ENCODE measurements at places on chromosomes 6 and 20. TPM values are rescaled to one million over a fixed set of nuclear protein-coding genes. Genes with fewer than 3 reads are reported as not detected.

DNA sequence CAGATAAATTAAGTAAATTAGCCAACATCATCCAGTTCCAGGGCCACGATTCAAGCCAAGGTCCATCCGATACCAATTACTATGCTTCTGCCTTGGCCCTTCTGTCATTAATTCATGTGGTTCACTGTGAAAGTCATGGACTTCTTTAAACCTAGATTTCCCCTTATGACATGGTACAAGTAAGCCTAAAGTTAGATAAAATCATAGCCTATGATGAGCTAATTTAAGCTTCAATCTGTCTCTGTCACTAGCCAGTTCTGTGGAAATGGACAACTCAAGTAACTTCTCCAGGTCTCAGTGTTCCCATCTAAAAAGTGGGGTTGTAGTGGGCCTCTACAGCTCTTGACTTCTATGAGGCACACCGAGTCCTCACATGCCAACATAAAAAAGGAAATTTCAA lies 225.5 kb upstream of the MARCKS start:
- DNase-seq = no peak

FOXF2 gene
- 6.6 TPM for total RNA-seq

DNA sequence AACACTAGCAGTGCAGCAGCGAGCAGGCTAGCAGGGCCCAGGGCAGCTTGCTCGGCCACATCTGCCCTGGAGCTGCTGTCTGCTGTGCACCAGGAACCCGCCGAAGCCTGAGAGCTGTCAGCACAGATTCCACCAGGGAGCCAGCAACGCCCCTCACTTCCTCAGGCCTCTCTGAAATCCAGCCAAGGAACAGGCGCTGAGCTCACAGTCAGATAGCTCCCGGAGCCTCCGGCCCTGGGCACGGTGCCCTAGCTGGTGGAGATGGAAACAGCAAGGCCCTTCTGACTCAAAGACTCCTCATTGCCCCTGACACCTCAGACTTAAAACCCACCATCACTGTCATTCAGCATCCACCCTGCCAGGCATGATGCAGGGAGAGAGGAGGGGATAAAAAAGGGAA lies 839.4 kb downstream of the MAFB start:
- peak; percentile 69 for DNase-seq

DNA sequence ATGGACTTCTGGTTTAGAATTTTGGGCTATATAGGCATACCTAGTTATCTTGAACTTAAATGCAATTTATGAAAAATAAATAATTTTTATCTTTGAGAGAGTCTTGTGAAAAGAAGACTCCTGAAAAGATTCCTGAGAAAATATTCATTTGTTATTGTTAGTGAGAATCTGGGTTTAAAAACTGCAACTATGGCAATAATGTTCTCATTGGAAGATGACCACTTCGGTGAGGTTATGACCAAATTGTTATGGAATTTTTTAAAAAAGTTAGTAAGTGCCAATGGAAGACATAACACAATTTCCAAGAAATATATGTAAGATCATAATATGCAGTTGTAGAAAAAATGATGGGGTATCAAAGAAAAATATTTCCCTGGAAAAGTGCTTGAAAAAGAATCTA lies 46.3 kb downstream of the GRIK2 start:
- no peak for DNase-seq

DNA sequence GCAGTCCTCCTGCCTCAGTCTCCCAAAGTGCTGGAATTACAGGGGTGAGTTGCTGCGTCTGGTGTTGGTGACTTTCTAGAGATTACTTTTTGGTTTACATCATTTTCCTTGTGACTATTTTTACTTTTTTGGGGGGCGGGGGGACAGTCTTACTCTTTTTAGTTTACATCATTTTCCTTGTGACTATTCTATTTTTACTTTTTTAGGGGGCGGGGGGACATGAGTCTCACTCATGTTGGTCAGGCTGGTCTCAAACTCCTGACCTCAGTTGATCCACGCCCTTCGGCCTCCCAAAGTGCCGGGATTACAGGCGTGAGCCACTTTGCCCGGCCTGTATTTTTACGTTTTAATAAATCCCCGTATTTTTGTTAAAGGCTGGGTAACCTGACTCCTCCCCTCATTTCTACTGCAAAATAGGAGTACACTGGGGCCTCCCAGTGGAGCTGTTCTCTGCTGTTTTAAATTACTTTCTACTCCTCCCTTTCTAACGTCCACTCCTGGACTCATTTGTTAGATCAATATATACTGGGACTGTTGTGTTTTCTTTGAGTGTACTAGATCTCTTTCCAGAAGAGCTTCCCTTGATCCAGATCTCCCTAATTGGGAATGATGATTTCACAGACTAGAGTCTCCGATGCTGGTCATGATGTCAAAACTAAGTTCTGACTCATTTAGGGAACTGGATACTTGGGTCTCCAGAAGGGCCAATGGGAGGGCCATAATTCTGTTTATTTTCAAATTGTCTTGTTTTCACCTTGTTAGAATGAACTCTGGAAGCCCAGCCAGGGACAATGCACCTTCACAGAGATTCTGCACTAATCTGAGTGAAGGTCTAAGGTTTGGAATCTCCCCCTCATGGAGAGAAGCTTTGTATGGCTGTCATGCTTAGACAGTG lies 9.2 kb downstream of the HSPA1B start:
- no peak for DNase-seq

CFAP206 gene
- total RNA-seq = 1.3 TPM

- DNase-seq = no peak
Observed at GRCh38 chr6:162670345-162670744, 57.2 kb downstream of the PRKN start.

- no peak for DNase-seq
Observed at GRCh38 chr6:138504764-138505689, 5.7 kb upstream of the NHSL1 start.

DNA sequence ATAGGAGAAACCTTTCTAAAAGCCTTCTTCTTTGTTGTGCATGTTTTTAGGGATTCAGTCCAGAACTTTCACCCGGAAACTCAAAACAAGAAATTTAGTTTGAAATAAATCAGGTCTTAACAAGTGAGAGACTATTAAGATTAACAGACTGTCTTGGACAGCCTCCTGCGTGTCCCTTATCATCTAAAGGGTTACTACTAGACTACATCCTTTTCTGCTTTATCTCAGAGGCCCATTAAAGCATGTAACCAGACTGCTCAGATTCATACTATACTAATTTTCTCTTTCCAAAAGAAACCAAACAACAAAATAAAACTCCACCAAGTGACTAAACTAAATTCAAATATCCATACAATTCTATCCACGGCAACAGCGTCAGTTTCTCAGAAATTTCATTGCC lies 173.8 kb downstream of the GMPR start:
- DNase-seq = no peak

- DNase-seq = no peak
Observed at GRCh38 chr20:61391185-61391584, 139.1 kb downstream of the CDH4 start.

DNA sequence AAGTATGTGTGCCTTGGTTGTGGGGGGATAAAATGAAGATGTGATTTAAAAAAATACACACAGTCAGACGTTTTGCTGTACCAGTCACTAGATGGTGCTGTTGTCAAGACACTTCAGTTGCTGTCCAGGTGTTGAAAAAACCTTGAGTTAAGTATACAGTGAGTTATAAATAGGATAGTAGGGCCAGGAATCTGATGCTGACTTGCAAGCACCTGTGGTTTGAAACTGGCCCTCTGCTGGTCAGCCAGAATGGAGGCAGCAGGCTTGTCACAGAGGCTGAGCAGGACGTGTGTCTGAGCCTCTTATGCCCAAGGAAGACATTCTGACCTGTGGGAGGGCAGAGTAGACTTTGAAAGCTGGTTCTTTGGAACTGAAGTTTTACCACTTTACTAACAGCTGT lies 27.8 kb downstream of the RNF8 start:
- no peak for DNase-seq

EBF4 gene
- 9.3 TPM for total RNA-seq

DNA sequence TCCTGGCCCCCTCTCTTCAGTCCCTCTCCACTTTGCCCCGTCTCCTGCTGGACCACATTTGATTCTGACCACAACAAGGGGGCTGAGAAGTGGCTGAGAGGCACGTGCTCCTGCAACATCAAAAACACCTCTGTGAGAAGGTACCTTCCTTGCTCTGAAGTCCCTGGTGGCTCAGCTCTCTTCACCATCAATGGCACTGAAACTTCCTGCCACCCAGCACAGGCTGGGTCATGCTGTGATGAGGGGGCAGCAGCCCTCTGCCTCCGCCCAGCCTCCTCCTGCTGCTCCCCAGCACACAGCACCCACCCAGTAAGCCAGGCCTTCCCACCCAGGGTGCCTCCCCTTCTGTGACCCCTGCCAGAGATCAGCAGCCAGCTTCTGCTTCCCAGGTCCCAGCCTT lies 10.3 kb downstream of the ZMYND8 start:
- DNase-seq = no peak

DNA sequence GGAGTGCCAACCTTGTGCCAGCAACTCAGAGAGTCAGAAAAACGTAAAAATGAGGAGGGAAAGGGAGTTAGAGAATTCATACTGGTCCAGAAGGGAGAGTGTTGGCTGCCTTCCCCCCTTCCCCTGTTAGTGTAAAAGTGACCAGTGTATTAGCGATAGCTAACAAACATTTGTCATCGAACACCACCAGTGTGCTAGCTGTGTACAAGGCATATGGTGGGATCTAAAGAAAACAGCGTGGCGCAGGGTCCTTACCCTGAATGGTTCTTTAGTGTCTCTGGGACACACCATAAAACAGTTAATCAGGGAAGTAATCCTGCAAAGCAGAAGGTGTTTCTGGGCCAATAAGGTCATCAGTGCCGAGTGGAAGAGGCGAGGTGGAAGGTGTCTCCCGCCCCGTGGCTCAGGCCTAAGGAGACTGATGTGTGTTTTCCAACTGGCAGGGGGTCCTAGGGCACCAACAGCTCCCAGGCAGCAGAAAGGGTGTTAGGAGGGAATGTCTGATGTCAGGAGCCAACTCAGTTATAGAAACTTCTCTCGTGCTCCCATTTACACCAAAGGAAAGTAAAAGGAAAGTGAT lies 91.9 kb downstream of the TCP11 start:
- DNase-seq = no peak

DNA sequence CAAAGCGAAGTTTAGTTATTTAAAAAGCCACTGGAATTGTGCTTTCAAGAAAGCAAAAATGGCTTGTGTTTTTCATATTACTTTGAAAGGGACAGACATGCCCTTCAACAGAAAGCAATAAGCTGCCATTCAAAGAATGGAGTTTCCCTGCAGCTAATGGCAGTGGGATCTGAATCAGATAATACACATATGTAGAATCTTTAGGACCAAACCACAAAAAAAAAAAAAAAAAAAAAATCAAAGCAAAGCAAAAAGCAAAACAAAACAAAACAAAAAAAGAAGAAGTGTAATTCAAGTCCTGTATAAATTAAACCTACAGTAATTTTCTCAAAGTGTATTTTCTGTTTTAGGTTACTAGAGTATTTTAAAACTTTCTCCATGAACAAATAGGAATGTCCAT lies 63.6 kb upstream of the ZNF217 start:
- DNase-seq = no peak

PACSIN1 gene
- total RNA-seq = 0.32 TPM

DNA sequence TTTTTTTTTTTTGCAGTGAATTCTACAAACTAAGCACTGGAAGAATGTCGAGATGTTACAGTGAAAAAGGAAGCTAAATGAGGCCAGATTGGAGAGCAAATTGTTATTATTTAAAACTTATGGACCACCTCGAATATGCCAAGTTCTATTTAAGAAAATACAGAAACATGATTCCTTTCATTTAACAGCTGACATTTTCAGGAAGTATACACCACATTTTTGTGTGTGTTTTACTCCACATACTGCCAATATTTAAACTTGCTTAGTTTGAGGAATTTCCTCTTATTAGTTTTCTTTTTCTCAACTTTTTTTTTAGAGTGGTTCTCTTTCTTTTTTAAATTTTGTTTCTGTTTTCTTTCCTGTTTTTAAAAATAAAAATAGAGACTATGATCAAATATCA lies 37.0 kb upstream of the GCLC start:
- DNase-seq = no peak

SEMG1 gene
- total RNA-seq = not detected

- DNase-seq = no peak
Observed at GRCh38 chr20:1324598-1325172, 4.3 kb downstream of the SDCBP2 start.

DNA sequence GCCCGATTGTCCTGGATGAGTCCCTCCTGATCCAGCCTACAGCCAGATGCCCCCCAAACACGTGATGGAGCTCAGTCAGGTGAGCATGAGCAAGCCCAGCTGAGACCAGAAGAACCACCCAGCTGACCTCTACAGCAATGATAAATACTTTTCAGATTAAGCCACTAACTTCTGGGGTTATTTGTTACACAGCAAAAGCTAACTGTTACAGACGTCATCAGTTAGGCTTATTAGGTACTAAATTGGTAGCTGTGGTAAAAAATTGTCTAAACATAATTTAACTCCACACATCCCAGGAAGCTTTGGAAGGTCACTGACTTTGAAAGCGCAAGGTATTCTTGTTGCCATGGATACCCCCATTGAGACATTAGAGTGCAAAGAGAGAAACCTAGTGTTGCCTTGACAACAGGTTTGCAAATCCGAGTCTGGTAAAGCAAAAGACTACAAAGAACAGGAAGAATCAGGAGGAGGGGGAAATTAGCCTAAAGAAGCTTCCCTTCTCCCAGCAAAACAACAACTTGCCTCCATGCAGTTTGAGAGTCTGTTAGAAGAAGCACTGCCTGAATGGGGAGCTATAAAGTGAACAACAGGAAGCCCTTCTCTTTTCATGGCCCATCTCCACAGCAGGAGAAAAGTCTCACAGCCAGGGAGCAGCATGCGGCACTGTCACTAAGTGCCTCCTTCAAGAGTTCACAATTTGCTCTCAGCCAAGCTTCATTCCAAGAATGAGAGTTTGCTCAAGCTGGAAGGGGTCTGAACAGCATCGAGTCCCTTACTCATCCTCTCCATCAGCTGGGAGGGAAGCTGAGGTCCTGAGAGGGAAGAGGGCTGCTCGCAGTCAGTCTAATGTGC lies 41.7 kb upstream of the ZNF831 start:
- DNase-seq = no peak

PCMT1 gene
- total RNA-seq = 65.5 TPM

FAM135A gene
- total RNA-seq = 100 TPM

DNA sequence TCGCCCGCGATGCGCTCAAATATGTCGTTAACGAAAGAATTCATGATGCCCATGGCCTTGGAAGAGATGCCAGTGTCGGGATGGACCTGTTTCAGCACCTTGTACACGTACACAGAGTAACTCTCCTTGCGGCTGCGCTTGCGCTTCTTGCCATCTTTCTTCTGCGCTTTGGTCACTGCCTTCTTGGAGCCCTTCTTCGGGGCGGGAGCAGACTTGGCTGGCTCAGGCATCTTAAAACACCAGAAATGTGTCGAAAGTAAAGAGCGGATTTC lies 36.4 kb downstream of the HFE start:
- DNase-seq = no peak

- no peak for DNase-seq
Observed at GRCh38 chr20:63135411-63135810, 80.5 kb downstream of the YTHDF1 start.

- no peak for DNase-seq
Observed at GRCh38 chr20:23147964-23148730, 62.0 kb upstream of the CD93 start.

RBBP8NL gene
- 0.69 TPM for total RNA-seq

MROH8 gene
- 6.3 TPM for total RNA-seq
